Renal pelvis (tissue), 12 donors: ENCODE measurements at places on chromosomes 4 and X. TPM values are rescaled to one million over a fixed set of nuclear protein-coding genes. Genes with fewer than 3 reads are reported as not detected.

DNA sequence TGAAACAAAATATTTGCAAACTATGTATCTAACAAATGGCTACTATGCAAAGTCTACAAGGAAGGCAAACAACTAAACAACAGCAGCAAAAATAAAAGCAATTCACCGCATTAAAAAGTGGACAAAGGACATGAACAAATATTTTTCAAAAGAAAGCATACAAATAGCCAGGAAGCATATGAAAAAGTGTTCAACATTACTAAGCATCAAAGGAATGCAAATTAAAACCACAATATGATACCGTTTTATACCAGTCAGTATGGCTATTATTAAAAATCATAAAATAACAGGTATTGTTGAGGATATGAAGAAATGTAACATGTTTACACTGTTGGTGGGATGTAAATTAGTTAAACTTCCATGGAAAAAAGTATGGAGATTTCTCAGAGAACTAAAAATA lies 1106.7 kb downstream of the PDHA2 start:
- DNase-seq = no peak

GRCh38 chr4:112633477-112634235 lies 3.1 kb downstream of the ZGRF1 start:
- DNase-seq = no peak

DNA sequence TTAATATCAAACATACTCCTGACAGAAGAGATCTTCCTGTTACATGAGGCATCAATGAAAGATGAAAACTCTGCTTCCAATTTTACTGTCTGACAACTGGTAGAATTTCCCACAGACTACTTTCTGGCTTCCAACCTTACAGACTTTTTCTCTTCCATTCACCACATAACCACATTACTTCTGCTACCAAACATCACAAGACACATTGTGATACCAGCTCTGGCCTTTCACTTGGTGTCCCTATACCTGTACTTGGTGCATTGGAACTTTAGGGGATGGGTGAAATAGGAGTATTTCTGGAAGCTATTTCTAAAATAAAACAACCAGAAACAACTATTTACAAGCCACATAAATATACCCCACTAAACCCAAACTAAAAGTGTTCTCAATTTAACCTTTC lies 20.5 kb downstream of the AMTN start:
- DNase-seq = no peak

DNA sequence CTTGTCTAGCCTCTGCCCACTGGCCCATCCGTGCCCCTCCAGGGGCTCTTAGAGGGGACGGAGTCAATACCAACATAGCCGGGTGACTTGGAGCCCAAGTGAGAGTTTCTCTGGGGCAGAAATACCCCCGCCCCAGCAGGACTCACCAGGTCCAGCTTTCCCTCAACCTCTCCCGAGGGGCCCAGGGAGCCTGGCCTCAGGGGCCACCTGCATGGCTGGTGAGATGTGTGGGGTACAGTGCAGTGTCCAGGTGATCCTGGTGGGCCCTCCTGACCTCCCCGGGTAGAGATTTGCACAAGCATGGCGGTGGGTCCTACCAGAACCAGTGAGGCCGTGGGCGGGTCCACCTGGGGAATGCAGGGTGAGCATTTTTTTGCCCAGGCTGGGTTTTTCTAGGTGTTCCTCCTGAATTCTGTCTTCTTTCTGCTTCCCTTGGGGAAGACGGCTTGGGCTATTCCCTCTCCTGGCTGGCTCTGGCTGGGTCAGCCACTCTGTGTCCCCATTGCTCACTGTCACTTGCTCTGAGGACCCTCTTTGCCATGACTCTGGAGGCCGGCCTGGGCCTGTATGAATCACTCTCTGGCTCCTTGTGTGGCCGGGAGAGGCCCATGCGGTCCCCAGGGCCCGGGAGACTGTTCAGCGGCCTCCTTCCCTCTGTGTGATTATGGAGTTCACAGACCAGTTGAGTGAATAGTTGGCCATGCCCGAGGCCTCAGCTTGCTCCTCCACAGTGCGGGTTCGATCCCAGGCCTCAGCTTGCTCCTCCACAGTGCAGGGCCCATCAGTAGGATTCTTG lies 71.0 kb upstream of the NKX1-1 start:
- DNase-seq = no peak

LRRC66 gene
- polyA plus RNA-seq = 1.4 TPM

PAGE5 gene
- not detected for polyA plus RNA-seq

- DNase-seq = no peak
These were observed 50.3 kb downstream of the SNX25 start for GRCh38 chr4:185259719-185260118.

GRCh38 chrX:152151256-152151655 lies 12.9 kb upstream of the MAGEA10 start:
- no peak for DNase-seq

ARSJ gene
- polyA plus RNA-seq = 19.2 TPM

GPRIN3 gene
- polyA plus RNA-seq = 7.0 TPM

- no peak for DNase-seq
These were observed 50.7 kb downstream of the THOC2 start for GRCh38 chrX:123682186-123682585.

CENPVL2 gene
- 0.33 TPM for polyA plus RNA-seq

- no peak for DNase-seq
These were observed 493 bp upstream of the KCNIP4 start for GRCh38 chr4:21949073-21949457.

GPC3 gene
- polyA plus RNA-seq = 934 TPM

MAGEA8 gene
- 0.19 TPM for polyA plus RNA-seq

- no peak for DNase-seq
These were observed 13.4 kb upstream of the ETDC start for GRCh38 chrX:135295944-135296305.

- DNase-seq = peak; percentile 66
These were observed 20.1 kb upstream of the CSF2RA start for GRCh38 chrX:1248331-1249061.

GRCh38 chr4:112146502-112146813 lies 1.2 kb downstream of the FAM241A start:
- DNase-seq = no peak

DNA sequence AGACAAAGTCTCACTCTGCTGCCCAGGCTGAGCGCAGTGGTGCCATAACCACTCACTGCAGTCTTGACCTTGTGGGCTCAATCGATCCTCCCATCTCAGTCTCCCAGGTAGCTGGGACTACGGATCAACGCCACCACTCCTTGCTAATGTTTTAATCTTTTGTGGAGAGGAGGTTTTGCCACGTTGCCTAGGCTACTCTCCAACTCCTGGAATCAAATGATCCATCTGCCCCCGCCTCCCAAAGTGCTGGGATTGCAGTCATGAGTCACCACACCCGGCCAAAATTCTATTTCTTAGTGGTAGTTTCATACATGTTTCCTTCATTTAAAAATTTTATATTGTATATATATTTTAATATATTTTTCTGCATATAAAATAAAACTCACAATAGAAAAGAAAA lies 125.8 kb upstream of the CLNK start:
- no peak for DNase-seq

- no peak for DNase-seq
These were observed 189.1 kb downstream of the GPC3 start for GRCh38 chrX:133796282-133796681.

GRCh38 chr4:169272265-169272886 lies 1.6 kb upstream of the SH3RF1 start:
- DNase-seq = no peak

- DNase-seq = no peak
These were observed 28.5 kb upstream of the LIMCH1 start for GRCh38 chr4:41509451-41509866.

GRCh38 chr4:100581337-100581736 lies 63.5 kb upstream of the EMCN start:
- no peak for DNase-seq
